ENCODE measurements at places on chromosomes 13 and 19.

DNA sequence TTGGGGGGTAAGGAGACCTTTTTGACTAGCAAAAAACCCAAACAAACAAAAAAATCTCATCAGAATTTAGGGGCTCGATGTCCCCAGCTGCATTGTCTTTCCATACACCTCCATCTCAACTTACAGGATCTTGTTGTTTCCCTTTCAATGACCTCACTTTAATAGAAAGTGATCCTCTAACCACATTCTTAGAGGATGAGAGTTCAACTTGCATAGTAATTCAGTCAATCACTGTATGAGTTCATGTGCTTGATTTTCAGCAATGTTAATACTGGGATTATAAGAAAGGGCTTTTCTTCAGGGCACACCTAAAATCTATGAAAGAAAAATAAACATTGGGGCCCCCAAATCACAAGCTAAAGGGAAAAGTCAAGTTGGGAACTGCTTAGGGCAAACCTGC is 1512.0 kb downstream of the SLITRK1 start:
- DNase-seq = no peak

GRCh38 chr19:50202386-50202785 is 1.0 kb upstream of the MYH14 start:
- DNase-seq = no peak

DNA sequence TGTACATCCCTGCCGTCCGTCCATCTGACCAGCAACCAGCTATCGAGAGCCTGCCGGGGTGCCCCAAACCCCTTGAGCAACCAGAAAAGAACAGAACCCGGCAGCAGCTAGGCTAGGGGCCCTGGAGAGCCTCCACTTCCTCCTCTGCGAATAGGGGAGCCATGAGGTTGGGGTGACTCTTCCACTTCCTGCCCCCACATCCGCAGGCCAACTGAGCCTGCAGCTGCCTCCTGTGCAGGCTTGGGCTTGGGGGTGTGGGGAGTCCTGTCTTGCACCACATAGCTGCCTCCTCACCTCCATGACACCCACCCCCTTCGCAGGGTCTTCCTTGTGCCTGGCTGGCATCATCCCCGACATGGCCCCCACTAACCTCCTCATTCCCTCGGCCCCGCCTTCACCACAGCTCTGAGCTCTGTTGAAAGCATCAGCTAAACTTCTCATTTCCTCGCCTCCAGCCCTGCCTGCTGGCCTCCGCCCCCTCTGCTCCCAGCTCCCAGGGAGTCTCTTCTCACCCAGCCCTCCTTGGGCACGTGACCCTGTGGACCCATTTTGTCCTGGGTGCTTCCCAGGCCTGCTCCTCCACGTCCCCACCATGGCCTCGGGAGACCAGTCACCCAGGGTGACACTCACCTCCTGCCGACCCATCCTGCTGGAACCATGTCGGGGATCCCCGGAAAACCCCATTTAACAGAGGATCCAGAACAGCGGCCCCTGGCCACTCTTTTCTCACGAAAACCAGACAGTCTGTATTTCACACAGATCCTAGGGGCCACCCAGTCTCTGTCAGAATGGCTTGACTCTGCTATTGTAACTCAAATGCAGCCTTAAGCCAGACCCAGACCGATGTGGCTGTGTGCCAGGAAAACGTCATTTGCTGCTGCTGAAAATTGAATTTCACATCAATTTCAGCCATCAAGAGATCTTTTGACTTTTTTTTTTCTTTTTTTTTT is 50.4 kb downstream of the MYO9B start:
- no peak for DNase-seq

DNA sequence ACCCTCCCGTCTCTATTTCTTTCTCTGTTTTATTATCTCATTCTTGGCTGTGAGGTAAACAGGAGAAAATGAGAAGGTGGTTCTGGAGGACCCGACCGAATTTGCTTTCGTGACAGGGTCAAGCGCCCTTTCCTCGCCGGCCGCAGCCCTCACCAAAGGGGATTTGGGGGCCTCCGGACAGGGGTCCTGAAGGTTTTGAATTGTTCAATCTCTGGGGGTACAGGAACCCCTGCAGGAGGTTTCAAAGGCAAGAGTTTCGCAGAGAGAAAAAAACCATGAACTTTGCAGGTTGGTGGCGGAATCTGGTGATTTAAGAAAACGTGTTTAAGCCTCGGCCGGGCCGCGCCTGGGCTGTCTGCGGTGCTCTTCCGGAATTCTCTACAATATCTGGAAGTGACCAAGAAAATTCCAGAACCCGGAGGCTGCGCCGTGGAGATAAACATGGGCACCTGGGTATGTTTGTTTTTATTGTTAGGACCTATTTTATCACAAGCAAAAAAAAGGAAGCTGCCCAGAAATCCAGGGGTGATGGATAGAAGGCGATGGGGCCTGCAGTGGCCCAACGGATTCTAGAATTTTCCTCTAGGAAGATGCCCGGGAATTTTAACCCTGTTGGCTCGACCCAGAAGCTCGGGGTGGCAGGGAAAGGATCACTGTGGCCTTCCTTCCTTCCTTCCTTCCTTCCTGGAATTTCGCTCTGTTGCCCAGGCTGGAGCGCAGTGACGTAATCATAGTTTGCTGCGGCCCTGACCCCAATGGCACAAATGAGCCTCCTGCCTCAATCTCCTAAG is 14.2 kb upstream of the PTBP1 start:
- DNase-seq = no peak

DNA sequence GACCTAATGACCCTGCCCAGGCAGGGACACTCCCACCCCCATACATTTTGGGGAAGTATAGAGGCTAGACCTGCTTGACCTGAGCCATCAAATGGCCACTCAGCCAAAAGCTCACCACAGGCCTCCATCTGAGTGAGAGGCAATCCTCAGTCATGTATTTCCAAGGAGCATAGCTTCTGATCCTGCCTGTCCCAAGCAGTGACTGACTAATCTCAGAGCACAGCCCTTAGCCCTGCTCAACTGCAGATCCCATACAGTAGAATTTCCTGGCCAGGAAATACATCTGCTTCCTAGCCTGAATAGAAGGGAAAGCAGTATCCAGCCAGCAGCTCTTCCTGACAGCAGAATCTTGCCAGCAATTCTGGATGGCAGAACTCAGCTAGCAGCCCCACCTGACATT is 880.6 kb upstream of the GPC6 start:
- no peak for DNase-seq

DNA sequence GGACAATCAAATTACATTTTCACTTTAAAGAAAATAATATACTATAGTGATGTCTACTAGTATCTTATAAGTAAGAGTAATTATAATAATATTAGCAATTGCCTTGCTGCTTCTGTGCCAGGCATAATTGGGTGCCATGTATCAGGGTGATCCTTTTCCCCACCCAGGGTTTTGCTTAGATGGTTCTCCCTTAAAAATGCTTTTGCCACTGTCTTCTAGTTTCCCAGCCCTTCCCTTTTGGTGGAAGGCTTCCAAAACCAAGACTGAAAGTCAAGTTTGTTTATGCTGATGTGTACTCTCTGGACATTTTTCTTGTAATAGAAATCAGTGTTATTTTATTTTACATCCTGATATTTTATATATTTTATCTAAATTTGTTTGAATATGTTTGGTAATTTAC is 77.8 kb downstream of the ITGBL1 start:
- no peak for DNase-seq

DNA sequence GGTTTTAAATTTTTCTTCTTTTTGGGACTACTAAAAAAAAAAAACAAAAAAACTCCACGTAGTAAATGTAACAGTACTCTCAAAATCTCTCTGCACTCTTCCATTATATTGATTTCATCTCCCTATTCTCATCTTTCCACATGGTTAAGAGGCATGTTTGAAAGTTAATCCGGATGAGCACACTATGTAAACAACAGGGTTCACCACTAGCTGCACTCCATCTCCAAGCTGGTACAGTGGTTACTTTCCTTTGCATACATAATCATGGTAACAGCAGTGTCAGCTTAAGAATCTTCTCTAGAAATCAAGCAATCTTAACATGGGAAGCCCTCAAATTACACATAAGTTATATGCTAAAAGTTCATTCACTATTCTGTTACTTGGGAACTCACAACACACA is 92.6 kb downstream of the MIPEP start:
- DNase-seq = no peak

GRCh38 chr13:28181413-28181812 is 43.1 kb downstream of the PAN3 start:
- DNase-seq = no peak

DNA sequence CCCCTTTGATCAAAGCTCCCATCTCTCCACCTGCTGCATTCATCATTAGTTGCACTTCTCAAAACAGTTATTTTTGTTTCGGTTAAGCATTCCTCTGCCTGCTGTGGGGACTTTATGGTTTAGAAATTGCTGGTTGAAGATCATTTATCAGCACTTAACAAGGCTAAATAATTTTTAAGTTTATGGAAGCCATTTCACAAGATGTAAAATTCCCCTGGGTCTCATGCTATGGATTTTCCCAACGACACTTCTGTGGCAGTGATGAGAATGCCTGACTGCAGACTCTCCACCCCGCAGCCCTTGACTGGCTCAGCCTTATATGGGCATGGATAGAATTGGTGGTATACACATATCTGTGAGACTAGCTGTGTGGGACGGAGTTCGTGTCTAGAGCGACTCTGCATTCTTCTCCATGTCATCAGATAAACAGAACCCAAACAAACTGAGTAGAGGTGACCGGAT is 52.8 kb downstream of the COL4A2 start:
- DNase-seq = peak; percentile 26

- no peak for DNase-seq
Observed at GRCh38 chr19:1856698-1857603, 6.4 kb downstream of the KLF16 start.

DNA sequence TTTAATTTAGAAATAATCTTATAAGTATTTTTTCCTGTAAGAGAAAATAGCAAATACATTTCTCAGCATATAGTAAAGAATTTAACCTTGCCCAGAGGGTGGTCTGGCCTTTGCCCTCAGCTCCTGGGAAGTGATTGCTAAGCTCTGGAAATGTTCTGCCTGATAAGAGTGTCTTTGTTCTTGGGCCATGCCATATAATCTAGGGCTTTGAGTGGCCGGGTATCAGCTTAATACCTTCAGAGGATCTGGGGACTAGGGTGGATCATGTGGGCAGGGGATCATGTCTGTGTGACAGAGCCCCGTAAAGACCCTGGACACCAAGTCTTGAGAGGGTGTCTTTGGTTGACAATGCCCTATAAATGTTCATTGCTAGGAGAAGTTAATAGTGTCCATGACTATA is 1032.4 kb upstream of the MIR17HG start:
- DNase-seq = no peak

- DNase-seq = no peak
Observed at GRCh38 chr19:33221638-33222037, 4.0 kb downstream of the SLC7A10 start.

DNA sequence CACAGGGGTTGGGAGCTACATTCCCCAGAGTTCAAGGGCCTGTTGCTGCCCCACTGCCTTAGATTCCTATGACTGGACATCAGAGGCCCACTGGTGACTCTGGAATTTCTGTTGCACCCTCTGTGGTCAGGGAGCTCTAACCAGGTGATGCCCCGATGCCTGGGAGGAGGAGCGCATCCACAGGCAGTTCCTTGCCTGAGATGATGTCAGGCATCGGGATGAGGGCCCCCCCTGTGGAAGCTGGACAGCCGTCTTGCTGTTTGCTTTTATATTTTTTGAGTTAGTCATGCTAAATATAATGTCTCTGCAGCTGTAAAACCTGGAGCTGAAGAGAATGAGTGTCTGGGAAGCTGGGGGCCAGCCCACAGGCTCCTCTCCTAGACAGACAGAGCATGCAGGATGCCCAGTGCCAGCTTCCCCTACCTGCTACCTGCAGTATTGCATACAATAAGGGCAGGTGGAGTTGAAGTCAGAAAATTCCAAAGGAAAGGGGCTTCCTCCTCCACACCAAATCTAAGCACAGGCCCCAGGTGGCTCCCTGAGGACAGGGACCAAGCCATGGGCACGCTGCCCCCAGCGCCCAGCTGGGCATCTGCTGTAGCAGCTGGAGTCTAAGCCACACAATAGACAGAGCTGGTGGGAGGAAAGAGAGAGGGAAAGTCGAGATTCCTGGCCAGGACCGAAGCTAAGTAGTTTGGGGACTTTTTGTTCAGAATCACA is 16.2 kb downstream of the COL4A2 start:
- DNase-seq = no peak

GRCh38 chr19:788983-789700 is 8.1 kb upstream of the PTBP1 start:
- DNase-seq = no peak

DNA sequence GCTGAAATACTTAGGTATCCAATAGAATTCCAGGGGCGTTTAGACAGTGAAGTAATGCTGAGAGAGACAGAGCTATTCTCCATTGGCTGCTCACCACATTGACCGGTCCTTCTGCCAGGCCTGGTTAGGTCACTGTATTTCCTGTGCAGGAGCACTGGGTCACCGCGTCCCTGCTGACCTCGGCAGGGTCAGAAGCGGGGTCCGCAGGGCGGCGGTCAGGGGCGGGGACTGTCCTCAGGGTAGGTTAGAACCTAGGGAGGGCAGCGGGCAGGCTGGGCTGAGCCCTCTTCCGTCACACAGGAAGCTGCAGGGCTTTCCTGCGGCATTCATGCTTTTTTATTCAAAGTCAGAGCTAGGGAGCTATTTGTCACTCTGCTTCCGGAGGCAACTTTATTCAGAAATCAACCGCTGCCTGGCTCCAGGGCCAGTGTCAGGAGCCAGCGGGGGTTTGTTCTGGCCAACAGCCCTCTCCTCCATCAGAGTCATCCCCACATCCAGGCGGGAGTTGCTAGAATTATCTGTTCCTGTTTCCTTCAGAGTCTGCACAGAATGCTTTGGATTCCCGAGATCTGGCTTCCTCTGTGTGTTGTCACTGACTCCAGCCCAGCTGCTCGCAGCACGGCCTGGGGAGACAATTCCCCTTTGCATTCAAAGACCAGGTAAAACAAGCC is 81.2 kb upstream of the WASF3 start:
- no peak for DNase-seq
